ENCODE measurements at places on chromosomes 1 and 21. TPM values are rescaled to one million over a fixed set of nuclear protein-coding genes. Genes with fewer than 3 reads are reported as not detected.

DNA sequence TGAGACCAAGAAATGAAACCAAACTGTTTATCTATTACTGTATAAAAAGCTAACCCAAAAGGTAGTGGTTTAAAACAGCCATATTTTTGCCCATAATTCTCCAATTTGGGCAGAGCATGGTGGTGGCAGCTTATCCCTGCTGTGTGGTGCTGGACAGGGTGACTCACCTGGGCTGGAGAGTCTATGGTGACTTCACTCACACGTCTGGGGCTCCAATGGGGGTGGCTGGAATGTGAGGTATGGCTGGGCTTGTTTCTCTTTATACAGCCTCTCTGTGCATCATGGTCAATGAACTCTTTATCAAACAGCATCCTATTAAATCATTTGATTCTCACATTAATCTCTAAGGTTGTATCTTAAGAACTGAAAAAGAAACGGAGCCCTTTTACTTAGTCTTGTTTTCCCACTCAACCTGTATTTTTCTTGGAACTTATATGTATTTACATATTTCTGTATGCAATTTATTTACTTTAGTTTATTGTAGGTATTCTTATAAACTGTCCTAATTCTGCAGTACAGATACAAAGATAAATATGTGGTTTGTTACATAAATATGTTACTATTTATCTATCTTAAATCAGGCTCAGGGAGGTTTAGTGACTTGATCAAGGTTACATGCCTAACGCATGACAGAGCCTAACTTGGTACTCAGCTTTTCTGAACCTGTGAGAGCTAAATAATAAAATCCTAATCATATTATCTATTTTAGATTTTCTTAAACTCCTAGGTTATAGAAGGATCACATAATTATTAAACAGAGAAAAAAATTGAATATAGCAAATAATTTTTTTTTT, 37.5 kb upstream of the WLS start:
- DNase-seq = no peak

DNA sequence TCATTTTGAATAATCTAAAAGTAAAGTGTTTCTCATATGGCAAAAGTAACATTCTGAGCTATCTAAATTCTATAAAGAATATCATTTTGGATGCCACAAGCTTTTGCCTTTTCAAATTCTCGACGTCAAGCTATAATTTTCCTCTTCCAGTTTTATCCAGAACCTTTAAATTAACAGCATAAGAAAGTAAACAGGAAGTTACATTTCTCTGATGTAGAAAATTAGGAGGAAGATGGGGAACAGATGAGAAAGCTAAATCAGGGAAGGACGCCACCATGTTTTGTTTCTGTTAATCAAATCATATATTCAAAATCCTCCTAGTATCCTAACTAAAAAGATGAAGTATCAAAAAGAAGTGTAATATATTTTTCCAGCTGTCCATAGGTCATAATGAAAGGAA, 8.8 kb upstream of the CAMSAP2 start:
- no peak for DNase-seq

GRCh38 chr1:182786223-182786994, 3.2 kb upstream of the NPL start:
- DNase-seq = no peak

- no peak for DNase-seq
Measured at GRCh38 chr1:65791801-65792668, 660 bp upstream of the PDE4B start.

DNA sequence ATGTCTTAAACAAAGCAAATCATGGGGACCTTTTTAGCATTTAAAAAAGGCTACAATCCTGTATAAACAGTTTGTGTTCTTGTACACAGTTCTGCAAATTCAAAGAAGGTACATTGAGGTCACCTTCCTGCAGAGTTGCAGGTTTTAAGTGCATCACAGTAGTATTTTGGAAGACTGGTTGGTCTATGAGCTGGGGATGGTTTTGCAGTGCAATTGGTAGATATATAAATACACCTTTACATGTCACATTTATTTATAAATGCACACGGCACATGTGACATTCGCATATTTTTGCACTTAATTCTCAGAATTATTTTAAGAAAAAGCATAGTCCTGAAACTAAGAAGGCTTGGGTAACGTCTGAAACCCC, 599 bp upstream of the ITPKB start:
- DNase-seq = no peak

DNA sequence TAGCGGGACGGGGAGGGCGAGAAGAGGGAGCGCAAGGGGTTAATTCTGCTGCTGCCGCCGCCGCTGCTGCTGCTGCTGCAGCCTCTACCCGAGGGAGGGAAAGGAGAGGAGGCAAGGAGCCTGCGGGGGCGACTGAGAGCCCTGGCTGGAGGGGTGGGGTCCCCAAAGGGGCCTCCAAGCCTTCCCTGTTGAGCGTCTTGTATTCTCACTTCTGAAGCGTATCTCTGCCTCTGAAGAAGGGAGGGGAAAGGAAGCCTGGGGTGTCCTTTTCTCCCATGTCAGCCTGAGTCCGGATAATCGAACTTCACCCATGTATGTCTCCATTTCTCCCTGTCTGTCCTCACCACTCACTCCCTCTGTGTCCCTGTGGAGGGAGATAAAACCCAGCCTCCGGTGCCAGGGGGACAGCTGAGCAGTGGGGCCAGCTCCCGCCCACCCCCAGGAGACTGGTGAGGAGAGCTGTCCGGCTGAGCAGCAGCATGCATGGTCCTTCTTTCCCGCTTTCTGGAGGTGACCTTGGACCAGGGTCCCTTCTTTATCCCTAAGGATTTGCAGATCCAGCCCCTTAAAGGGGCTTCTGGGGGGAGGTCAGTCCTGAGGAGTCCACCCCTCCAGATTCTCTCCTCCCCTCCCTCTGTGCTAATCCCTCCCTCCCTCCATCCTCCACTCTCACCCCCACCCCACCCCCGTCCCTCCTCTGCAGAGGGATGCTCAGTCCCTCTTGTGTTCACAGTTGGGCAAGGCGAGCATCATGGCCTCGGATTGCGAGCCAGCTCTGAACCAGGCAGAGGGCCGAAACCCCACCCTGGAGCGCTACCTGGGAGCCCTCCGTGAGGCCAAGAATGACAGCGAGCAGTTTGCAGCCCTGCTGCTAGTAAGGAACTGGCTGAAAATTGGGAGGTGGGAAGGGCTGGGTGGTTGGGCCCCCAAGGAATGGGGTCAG, 1.0 kb downstream of the NCDN start:
- no peak for DNase-seq

GRCh38 chr1:66489151-66489550, 44.8 kb upstream of the SGIP1 start:
- no peak for DNase-seq

DNA sequence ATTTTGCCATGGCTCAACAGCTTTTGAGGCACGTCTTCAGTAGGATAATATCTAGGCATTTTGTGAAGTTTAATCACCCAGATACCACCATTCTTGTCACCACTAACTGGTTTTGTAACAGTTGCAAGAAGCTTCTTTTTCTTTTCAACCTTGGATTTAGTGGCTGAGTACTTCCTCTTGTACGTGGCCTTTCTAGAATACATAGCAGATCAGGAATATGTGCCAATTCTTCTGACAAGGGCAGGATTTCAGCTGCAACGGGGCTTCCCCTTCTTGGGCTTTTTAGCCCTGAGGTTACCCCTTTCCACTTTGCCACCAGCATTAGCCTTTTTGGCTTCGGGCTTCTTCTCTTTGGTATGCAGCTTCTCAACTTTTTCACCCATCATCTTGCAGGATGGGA, 79.3 kb upstream of the WARS2 start:
- DNase-seq = no peak

GRCh38 chr1:175035865-175036264, 12.6 kb upstream of the MRPS14 start:
- no peak for DNase-seq

GRCh38 chr1:70277875-70278274, 56.7 kb downstream of the SRSF11 start:
- DNase-seq = no peak

STXBP3 gene
- polyA plus RNA-seq = 33.2 TPM

C1orf185 gene
- not detected for polyA plus RNA-seq

PLA2G2C gene
- not detected for polyA plus RNA-seq

KIF21B gene
- 5.2 TPM for polyA plus RNA-seq

SLAMF7 gene
- 109 TPM for polyA plus RNA-seq
